ENCODE measurements at places on chromosomes 7 and 10.

DNA sequence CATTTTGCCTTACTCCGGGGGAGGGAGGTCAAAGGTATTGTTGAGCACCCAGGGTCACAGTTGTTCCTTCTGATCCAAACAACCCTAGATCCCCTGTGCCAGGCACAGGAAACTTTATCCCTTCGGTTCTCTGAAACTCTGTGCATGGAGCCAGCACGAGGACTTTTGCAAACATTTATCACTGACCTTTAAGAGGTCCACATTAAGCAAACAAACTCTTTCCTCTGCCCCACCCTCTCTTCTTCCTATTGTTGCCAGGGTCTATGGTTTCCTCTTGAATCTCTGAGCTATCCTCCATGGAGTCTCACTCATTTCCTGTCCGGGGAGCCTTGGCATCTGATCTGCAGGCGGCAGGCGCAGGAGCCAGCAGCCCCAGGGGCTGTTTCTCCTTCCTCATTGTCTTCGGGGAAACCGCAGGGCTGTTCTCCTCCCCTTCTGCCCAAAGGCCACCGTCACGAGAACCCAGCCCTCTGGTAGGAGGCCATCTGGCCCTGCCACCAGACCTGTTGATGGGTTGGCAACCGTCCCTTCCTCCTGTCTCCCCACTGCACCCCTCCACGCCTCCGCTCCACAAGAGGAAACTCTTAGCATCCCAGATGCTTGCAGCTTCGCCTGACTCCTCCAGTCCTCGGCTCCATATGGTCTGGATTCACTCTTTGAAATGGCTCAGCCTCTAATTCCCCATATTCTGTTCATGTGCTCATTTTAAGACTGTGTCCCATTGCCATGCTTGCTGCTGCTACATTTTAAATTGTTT is 327.3 kb upstream of the NRP1 start:
- peak; percentile 34 for DNase-seq

DNA sequence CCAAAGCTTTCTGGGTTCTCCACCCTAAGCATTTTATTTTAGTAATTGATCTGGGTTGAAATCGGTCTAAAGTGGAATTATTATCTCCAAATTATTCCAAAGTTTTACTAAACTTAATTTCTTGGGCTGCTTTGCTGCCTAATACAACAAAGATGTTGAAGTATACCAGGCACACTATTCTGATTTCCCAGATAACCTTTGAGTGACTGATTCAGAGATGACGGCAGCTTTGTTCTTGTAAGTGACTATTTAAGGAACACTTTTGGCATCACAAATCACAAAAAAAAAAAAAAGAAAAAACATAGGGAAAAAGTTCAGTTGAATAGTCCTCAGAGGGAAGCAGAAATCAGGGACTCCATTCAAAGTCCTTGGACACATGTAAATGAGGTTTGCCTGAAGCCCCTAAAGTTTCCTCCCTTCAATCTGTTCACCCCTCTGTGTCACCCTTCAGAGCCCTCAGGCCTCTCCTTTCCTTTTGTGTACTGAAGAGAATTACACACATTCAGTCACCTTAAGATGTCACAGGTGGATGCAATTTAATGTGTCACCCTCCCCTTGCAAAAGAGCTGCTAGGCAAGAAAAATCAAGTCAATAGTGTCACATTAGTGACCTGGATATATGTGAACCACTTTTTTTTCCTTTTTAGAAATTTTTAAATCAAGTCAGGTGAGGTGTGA is 81.5 kb downstream of the RTKN2 start:
- DNase-seq: no peak

GRCh38 chr10:4670737-4671136 is 155.3 kb upstream of the AKR1E2 start:
- no peak for DNase-seq

GRCh38 chr7:84264396-84264795 is 69.8 kb upstream of the SEMA3A start:
- no peak for DNase-seq

- no peak for DNase-seq
These were observed 65.0 kb downstream of the FBXL13 start for GRCh38 chr7:103009466-103010185.

- no peak for DNase-seq
These were observed 17.2 kb downstream of the SGPL1 start for GRCh38 chr10:70832852-70833528.

All from GM06990 (cell line).